Adipose tissue (tissue), 3 donors: ENCODE measurements at places on chromosomes 2 and 18. TPM values are rescaled to one million over a fixed set of nuclear protein-coding genes. Genes with fewer than 3 reads are reported as not detected.

SPRED2 gene
- polyA plus RNA-seq, result 21.1 TPM

OTOS gene
- 0.58 TPM for polyA plus RNA-seq

ORC2 gene
- 6.0 TPM for polyA plus RNA-seq

DLX1 gene
- polyA plus RNA-seq, result not detected

IL36G gene
- not detected for polyA plus RNA-seq

RAB6C gene
- polyA plus RNA-seq, result 0.06 TPM

CXCR1 gene
- polyA plus RNA-seq, result 7.9 TPM

GPR39 gene
- 2.9 TPM for polyA plus RNA-seq

ZC3H6 gene
- 1.00 TPM for polyA plus RNA-seq

THSD7B gene
- polyA plus RNA-seq, result 0.79 TPM

C1QL2 gene
- not detected for polyA plus RNA-seq
